C1 segment of cervical spinal cord (tissue), 14 donors: ENCODE measurements at places on chromosomes 6 and 20.

DNA sequence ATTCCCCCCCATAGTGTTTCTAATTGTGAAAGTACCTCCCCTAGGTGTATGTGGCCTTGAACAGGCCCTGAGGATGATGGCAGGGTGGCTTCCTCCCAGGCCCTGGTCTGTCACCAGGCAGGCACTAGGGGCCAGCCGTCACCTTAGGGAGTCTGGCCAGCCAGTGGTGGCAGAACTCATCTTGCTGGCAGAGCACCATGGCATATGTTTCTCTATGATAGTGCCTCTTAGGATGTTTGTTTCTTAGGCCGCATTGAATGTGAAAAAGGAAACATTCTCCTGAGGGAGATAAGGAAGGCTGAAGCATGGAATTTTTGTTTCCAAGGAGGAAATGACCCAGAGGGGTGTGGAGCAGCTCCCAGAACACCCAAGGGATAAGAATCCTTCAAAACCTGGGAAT is 45.2 kb upstream of the KLHL31 start:
- DNase-seq, result no peak

DNA sequence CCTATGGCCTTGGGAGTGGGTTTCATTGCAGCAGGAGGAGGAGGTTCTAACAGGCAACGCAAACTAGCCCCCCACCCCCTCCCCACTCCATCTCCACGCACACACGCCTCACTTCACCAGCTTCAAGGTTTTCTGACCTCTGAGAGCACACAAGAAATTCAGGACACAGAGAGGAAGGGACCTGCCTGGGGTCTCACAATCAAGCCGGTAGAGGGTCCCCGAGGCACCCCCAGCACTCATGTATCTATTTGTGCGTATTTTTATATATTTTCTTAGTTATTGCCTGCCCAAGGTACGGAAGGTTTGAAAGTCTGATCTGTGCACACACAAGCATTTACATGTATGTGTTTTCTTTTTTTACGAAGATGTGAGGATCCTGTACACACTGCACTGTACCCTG is 16.9 kb downstream of the MDFI start:
- no peak for DNase-seq

DNA sequence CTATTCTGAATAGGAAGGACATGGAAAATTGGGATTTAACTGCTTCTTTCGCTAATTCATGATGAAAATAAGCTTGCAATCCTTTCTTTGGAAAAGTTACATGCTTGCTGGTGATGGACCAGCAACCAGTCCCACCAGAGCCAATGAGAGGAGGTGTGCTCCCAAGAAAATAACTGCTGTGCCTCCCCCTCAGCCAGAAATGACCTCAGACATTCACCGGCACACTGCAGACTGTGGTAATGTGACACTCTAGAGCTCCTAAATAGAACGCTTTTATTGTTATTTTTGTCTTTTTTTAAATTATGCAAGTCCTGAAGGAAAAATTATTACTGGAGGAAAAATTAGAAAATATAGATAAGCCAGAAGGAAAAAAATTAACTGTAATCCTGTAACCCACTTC is 2.6 kb downstream of the PYGB start:
- no peak for DNase-seq

- no peak for DNase-seq
Observed at GRCh38 chr20:58511364-58511763, 3.8 kb downstream of the APCDD1L start.

DNA sequence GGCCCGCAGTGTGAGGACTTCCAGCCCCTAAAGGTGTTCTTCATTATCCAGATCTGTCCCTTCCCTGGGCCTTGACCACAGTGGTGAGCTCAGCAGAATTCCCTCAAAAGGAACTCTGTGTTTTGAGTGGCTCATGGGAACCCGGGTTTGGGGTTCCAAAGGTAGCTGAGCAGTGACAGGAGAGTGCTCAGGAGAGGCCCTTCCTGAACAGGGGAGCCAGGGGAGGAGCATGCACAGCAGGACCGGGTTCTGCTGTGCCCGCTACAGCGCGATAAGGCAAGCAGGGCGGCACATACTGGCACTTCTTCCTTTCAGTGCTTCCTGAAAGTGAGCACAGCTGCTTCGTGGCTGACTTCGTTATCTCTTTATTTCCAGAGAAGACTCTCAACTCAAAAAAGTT is 88.3 kb downstream of the SSR1 start:
- DNase-seq, result no peak

- peak; percentile 2 for DNase-seq
Observed at GRCh38 chr20:54431156-54431944, 44.0 kb upstream of the DOK5 start.

DNA sequence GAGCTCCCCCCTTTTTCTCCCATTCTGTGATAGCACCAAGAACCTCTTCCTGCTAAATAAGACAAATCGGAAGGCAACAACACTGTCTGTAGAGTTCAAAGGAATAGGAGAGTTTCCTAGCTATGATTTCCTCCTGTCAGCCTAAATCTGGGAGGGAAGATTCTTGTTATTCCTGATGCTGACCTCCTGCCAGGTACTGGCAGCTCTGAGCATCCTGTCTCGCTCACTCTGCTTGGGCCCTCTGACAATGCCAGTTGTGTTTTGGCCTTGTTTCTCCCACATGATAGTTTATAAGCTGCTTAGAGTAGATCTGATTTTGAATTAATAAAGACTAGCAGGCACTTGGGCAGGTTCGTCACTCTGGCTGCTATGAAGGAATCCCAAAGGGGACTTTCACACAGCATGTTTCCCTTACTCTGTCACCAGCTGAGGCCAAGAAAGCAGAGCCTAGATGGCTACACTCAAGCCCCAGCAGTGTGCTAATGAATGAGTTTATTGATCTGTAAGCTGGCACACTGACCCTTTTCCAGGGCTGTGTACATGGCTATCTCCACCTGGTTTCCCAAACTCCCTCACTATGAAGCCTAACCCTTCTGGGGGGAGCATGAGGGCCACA is 52.3 kb downstream of the UQCC1 start:
- DNase-seq, result no peak

GRCh38 chr20:41169791-41170351 is 32.5 kb downstream of the PLCG1 start:
- DNase-seq, result no peak

DNA sequence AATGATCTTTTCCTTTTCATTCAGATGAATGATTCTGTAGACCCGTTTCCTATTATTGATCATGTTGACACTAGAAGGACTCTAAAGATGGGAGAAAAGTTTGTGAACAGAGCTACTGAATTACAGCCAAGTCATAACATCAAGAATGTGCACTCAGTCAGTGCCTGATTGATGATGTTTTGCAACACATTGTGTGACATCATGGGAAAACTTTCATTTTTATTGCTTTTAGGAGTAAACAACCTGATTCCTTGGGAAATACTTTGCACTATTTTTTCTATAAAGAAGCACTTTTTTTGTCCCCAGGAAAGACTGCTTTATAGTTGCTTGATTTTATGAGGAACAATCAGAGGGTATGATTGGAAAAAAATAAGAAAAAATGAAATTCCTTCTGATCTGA is 383.8 kb upstream of the JAG1 start:
- DNase-seq, result no peak

DNA sequence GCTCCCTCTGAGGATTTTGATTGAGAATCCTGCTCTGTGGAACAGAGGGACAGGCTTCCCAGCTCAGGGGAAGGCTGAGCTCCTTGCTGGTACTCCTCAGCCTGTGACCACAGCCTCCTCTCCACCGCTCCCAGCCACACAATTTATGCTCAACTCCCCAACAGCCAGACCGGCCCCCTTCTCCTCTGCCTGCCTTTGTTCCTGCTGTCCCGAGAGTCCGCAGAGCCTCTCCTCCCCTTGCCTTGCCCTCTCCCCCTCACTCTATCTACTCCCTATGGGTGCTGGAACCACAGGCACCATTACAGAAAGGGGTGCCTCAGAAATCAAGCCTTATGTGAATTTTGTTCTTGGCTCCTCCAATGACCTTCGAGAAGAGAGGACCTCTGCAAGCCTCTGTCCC is 15.9 kb downstream of the MAP1LC3A start:
- no peak for DNase-seq

DNA sequence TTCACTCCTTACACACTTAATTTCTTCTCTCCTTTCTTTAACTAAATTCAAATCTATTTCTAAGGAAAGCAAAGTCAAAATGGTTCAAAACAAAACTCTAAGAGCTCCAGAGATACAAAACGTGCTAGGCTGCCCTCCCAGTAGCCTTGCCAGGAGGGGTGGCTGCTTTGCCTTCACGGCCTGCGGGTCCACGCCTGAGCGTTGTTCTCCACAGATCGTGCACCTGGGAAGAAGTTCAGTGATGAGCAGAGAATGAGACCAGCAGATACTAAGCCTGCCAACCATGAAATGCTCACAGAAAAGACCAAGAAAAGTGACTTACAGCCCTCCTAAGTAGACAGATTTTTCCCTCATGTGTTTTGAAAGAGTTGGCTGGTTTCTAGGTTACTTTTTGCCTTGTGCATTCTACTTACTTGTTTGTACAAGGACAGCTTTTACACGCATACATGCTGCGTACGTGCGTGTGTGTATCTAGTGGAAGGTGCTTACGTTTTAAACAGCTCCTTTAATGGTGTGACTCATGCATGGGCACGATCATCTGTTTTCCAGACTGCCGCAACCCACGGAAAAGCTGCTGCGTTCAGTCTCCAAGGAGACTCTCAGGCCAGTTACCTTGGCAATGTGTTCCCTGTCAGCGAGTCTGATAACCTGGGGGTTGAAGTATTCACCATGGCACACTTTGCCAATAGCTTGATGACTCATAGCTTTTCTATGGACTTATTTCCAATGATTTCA is 32.4 kb upstream of the PBOV1 start:
- no peak for DNase-seq

- DNase-seq, result no peak
Observed at GRCh38 chr6:110295451-110296165, 62.5 kb downstream of the METTL24 start.
